Activated CD8-positive, alpha-beta memory T cell treated with anti-CD3 and anti-CD28 coated beads, Interleukin-2, amount 50 U/mL, for 4 hours (primary cell): ENCODE measurements at places on chromosomes 7 and 10.

GRCh38 chr10:131033166-131034085, 278.1 kb downstream of the TCERG1L start:
- no peak for DNase-seq

DNA sequence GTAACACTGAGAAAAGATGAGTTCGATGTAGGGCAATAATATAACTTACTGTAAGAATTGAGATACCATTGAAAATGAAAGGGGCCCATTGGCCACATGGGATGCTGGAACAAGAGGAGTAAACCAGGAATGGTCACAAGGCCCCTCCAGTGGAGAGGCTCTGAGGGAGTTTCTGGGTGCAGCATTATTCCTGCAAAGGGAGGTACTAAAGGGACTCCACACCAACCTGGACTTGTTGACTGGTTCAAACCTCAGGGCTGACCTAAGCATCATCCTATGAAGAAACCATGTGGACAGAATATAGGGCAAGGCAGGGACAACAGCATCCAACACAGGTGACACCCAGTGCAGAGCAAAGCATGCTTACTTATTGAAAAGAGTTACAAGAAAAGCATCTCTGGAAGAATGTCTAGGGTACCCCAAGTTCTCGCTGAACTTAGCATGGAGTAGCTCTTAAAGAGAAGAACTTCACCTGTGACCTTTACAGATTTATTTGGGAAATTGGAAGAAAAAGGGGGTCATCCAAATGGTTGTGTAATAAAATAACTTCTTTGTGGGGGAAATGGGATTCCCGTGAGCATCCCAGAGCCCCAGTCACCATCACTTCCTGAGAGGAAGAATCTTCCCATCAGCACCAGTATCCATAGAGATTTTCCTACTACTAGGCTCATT, 34.7 kb downstream of the PRSS2 start:
- DNase-seq = no peak

DNA sequence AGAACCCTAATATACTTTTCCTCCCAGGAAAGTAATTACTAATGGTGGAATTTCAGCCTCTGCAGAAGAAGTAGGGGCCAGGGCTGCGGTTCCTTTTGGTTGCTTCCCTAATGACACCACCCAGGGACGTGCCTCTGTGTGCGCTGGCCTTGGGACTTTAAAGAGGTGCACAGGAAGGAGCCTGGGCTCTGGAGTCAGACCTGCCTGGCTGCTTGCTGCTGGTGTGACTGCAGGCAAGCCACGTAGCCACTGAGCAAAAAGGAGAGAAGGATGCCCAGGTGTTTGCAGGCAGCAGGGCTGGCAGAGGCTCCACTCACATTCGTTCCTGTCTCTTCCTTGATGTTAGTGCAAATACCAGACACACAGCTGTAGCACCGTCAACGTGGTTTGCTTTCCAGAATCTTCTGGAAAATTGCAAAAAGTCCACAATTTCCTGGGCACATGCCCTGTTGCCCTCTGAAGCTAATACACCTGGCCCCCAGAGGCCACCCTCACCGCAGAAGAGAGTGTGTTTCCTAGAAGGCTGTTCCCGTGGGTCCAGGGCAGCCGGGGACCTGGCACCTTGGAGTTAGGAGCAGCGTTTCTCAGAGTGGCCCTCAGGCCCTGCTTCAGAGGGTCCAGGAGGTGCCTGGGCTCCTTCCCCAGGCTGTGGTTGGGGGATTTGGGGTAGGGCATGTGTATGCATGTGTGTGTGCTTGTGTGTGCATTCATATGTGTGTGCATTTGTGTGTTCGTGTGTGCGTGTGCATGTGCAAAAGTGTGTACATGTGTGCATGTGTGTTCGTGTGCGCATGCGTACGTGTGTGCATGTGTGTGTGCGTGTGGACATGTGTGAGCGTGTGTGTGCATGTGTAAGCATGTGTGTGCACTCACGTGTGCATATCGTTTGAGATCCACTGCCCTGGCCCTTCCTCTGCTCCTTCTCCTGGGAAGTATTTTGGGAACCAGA, 12.8 kb upstream of the PRKAG2 start:
- DNase-seq = no peak

DNA sequence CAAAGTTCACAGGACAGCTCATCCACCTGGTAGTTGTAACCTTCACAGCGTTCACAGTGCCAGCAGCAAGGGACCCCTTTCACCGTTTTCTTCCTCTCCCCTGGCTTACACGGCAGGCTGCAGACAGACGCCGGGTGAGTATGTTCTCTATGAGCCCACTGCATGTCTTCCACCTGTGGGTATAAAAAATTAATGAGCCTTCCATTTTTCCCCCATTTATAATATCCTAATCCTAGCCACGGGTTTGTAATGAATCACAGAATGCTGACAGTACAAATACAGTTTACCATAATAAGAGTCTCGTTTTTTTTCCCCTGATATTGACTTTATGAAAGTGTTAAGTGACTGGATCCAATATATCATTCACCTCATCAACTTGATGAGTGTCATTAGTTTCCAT, 719.0 kb downstream of the GRM8 start:
- DNase-seq = no peak
